Left kidney (tissue), 8 donors: ENCODE measurements at places on chromosomes 12 and 14. TPM values are rescaled to one million over a fixed set of nuclear protein-coding genes. Genes with fewer than 3 reads are reported as not detected.

Gene KRT2
- not detected for polyA plus RNA-seq

- DNase-seq = no peak
These were observed 3.3 kb upstream of the PDZRN4 start for GRCh38 chr12:41184864-41185263.

- no peak for DNase-seq
These were observed 7.4 kb upstream of the OR6J1 start for GRCh38 chr14:22651586-22651985.

DNA sequence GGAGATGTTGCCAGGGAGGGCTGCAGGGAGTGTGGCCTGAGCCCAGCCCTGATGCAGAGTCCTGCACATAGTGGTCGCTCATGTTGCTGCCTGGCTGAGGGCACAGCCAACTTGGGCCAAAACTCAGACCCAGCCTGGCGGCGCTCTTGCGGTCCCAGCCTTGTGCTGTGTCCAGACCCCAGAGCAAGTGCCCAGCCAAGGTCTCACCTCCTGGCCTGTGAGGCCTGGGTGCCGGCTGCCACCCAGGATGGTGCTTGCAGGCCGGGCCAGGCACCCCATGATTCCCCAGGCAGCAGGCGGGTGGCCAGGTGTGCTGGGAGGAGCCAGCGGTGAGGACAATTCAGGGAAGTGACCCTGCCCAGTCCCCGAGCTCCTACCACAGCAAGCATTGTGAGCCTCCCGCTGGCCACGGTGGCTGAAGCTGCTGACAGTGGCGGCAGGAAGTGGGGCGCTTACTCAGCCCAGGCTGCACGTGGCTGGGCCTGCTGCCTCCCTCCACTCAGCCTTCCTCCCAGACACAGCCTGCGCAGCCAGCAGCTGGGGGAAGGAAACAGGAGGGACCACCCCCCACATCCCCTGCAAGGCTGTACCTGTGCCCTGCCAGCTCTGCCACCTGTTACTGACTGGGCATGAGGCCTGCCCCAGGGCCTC, 17.7 kb upstream of the PGF start:
- no peak for DNase-seq

GRCh38 chr12:45658020-45658419, 71.5 kb upstream of the ARID2 start:
- DNase-seq = no peak

Gene ASCL1
- 0.08 TPM for polyA plus RNA-seq

Gene KERA
- not detected for polyA plus RNA-seq

Gene KCNK10
- 0.27 TPM for polyA plus RNA-seq

Gene WSCD2
- polyA plus RNA-seq = 9.1 TPM

Gene ACRBP
- 6.0 TPM for polyA plus RNA-seq

Gene SOAT2
- 1.6 TPM for polyA plus RNA-seq

- no peak for DNase-seq
These were observed 1.8 kb downstream of the OTOGL start for GRCh38 chr12:80101126-80101525.

- no peak for DNase-seq
These were observed 11.5 kb downstream of the RIMKLB start for GRCh38 chr12:8709124-8709830.

Gene RBM25
- 227 TPM for polyA plus RNA-seq

Gene TTC9
- 2.8 TPM for polyA plus RNA-seq

Gene KRT75
- not detected for polyA plus RNA-seq

- DNase-seq = no peak
These were observed 241.3 kb upstream of the CCDC196 start for GRCh38 chr14:66244834-66245233.

DNA sequence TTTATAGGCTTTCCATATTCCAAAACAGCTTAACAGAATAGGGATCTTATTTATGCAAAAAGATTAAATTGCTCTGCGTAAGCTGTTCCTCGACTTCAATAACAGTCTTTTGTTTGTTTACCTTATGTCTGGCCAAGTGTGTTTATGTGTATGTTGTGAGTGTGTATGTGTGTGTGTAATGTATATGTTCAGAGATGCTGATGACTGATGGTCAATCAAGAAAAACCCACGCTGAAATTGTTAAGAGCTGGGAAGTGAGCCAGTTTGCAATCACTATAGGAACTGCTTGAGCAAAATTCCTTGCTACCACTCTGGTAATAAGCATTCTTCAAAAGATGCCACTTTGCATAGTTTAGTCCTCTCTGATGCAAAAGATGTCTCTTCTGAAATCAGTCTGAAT, 59.6 kb downstream of the PRKD1 start:
- no peak for DNase-seq

DNA sequence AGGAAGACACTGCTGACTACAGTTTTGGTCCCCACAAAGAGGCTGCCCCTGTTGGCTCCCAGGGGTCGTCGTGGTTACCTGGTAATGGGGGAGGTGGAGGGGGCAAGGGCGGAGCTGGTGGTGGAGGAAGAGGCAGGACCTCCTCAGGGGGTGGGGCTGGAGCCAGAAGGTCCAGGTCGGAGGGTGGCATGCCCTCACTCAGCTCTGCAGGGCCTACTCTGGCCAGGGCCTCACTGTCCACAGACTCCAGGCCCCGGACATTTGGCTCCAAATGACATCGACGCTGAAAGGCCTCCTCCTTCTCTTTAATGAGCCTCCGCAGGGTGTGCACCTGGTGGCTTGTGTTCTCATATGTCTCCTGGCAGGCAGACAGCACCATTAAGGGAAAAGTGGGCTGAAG, 28.5 kb downstream of the PRPF40B start:
- DNase-seq = no peak

Gene PNN
- 242 TPM for polyA plus RNA-seq

DNA sequence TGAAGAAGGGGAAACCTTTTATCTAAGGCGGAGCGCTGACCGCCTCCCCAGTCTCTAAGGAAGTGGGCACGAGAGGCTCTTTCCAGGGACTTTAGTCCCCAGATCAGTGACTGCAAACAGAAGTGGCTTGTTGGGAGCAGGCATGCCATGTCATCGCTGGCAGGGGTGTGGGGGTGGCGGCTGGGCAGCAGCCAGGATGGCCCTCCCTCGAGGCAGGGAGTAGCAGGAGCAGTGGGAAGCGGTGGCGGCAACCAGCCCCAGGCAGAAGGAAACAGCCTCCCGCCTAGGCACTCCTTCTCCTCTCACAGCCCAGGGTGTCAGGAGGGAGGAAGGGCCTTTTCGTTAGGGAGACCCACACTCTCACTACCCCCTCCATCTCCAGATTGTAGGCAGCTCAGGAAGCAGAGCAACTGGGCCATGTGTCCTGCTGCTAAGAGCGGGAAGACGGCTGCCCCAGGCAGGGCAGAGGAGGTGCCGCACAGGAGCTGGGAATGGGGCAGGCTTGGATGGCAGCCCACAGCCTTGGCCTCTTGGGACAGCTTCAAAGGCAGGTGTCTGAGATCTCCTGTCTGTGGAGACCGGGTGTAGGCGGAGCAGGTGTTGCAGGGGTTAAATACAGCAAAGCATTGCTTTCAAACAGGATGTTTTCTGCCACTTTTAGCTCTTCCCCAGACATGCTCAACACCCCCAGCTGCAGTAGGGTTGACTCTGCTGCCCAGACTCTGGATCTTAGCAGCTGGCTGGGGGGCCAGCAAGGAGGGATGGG, 21.8 kb downstream of the VDR start:
- DNase-seq = no peak

Gene TAS2R42
- not detected for polyA plus RNA-seq

Gene MGP
- 33.9 TPM for polyA plus RNA-seq
